ENCODE measurements at places on chromosomes 2 and 18.

GRCh38 chr18:394987-395362 lies 105.5 kb downstream of the COLEC12 start:
- peak; percentile 94 for DNase-seq

- DNase-seq, result no peak
Measured at GRCh38 chr2:150887926-150888325, 373.7 kb downstream of the RBM43 start.

GRCh38 chr2:202074324-202074723 lies 1.3 kb downstream of the KIAA2012 start:
- peak; percentile 66 for DNase-seq

GRCh38 chr18:289026-289425 lies 21.2 kb upstream of the THOC1 start:
- no peak for DNase-seq

- no peak for DNase-seq
Measured at GRCh38 chr2:164621764-164622105, 453 bp upstream of the GRB14 start.

DNA sequence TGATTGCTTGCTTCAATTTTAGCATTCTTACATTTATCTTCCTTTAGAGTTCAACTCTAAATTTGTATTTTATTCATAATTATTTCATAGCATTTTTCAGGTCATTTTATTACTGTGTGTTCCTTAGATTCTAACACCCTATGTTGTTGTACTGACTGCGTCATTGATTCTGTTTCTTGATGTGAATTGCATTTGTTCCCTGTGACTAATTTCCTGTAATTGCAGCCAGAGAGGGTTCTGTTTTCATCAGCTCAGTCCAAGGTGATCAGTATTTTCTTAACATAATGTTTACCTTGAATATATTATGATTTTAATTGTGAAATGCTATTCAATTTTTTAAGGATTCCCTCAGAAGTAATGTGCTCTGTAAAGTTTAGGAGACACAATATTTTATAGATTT lies 970.2 kb upstream of the PIK3C3 start:
- no peak for DNase-seq

DNA sequence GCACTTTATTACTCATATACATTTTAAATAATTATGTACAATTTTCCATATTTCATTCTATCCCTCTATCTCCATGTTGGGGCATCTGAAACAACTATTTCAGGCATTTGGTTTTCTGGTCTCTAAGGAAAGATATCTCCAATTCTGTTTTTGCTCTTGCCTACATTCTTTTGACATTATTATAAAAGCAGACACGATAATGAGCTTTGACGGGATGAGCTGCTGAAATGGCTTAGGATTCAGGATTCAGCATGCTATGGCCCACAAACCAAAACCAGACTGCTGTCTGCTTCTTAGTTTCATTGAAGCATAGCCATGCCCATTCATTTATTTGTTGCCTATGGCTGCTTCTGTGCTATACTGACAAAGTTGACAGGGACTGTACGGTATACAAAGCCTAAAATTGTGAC lies 42.7 kb upstream of the GLS start:
- peak; percentile 84 for DNase-seq

GRCh38 chr2:122384768-122385333 lies 629.4 kb downstream of the TSN start:
- DNase-seq, result no peak

GRCh38 chr2:9627310-9627709 lies 3.5 kb downstream of the YWHAQ start:
- peak; percentile 53 for DNase-seq

GRCh38 chr2:179233626-179234430 lies 30.8 kb downstream of the SESTD1 start:
- DNase-seq, result no peak

DNA sequence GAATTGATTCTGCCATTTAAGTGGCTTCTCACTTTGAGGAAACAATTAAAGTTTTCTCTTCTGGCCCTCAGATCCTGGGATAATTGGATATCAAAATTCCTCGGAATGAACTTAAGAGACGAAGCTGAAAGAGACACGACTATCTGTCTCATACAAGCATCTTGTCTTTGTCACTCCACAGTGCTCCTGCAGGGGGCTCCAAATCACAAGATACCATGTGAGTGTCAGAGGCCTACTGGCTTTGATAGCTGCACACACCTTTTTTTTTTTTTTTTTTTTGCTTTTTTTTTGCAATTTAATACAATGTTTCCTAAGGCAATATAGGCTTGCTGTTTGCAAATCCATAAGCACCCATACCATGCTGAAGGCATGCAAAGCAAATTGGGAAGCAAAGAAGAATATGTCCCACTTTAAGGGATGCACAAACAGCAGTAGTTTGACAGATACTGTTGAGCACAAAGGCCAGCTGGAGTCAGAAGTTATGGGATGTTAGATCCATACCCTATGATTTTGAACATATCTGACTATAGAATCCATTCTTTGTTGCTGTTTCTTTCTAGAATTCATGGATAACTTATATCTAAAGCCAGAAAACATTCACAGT lies 109.0 kb upstream of the CBLN2 start:
- no peak for DNase-seq
